ENCODE measurements at places on chromosomes 5 and 9. TPM values are rescaled to one million over a fixed set of nuclear protein-coding genes. Genes with fewer than 3 reads are reported as not detected.

Gene ZDHHC11B
- total RNA-seq = 0.21 TPM

Gene TIMD4
- 10.2 TPM for total RNA-seq

Gene C5orf15
- total RNA-seq = 20.9 TPM

Gene ANXA2R
- total RNA-seq = 14.5 TPM

Gene PCDHB11
- not detected for total RNA-seq

Gene CCDC180
- 4.6 TPM for total RNA-seq

Gene STOM
- 93.1 TPM for total RNA-seq

Gene SLC36A1
- total RNA-seq = 6.4 TPM

Gene ZNF300
- total RNA-seq = 0.26 TPM

Gene CDC20B
- 0.75 TPM for total RNA-seq

Gene RNF14
- 28.2 TPM for total RNA-seq

Gene ITK
- total RNA-seq = 215 TPM

Gene MEGF10
- not detected for total RNA-seq

Gene STK32A
- total RNA-seq = not detected

Gene CENPK
- 94.6 TPM for total RNA-seq

Gene HSPA4
- total RNA-seq = 105 TPM

Gene NUTM2F
- total RNA-seq = not detected

Gene TAS2R1
- total RNA-seq = not detected

Gene NR3C1
- 66.2 TPM for total RNA-seq

Gene TOR1A
- total RNA-seq = 56.1 TPM

Gene FGF18
- not detected for total RNA-seq

Gene ORM2
- not detected for total RNA-seq
